ENCODE measurements at places on chromosomes 16 and 17.

GRCh38 chr17:77906377-77906871 lies 52.1 kb upstream of the TNRC6C start:
- DNase-seq, result no peak

DNA sequence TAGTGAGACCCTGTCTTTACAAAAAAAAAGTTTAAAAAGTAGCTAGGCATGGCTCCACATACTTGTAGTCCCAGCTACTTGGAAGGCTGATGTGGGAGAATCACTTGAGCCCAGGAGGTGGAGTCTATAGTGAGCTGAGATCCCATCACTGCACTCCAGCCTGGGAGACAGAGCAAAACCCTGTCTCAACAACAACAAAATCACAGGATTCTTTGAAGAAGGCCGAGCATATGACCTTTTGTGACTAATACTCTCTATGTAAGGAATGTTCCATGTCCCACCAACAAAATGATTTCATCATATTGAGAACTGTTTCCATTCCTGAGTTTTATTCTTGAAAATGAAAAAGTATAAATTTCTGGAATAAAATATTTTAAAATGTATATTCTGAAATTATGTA lies 58.9 kb upstream of the EFCAB3 start:
- no peak for DNase-seq

DNA sequence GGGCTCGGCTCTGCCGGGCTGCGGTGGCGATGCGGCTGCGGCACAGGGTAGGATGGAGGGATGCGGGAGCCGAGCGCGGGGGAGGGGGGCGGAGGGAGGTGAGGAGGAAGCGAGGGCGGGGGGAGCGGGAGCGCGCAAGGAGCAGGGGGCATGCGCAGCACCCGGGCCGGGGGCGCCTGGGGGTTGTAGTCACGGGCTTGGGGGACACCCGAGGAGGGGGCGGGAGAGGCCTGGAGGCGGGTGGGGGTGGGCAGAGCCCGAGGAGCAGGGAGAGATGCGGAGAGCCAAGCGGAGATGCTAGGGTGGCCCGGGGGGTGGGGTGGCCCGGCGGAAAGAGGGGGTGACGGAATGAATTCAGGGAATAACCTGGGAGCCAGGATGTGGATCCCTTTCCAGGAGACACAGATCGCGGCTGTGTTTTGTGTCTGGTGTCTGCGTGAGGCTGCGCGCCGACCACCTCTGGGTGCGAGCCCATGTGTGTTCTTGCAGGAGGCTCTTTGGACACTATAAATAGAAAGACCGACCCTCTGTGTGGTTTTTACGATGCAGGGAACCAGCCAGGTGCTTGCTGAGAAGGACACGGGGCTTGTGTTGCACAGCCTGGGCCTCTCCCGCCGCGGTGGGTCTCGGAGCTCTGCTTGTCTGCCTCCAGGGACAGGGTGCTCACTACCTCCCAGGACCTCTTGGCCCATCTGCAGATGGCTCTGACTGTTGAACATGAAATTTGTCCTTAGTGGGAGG lies at the start of gene STX1B:
STX1B (minus strand) TSS at position 54 of the 741 bp plus-strand sequence. CDS start 242 bp downstream, outside the sequence.
- no peak for DNase-seq

DNA sequence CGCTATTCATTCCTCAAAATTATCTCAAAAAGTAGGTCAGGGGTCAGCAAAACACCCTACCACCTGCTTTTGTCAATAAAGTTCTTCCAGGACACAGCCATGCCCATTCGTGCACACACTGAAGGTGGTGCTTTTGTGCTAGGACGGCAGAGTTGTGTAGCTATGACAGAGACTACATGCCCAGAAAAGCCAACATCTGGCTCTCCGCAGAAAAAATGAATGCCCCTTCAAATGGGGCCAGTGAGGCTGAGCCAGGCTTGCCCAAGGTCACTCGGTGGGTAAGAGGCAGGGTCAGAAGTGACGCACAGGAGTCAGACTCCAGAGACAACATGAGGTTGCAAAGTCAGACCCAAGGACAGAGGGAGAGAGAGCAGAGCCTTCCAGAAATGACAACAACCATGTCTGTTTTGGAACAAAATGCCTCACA lies 200.1 kb downstream of the XYLT1 start:
- no peak for DNase-seq

GRCh38 chr16:89601906-89602272 lies 11.6 kb upstream of the DPEP1 start:
- DNase-seq, result no peak

GRCh38 chr17:8253801-8254200 lies 4.7 kb downstream of the PFAS start:
- no peak for DNase-seq

DNA sequence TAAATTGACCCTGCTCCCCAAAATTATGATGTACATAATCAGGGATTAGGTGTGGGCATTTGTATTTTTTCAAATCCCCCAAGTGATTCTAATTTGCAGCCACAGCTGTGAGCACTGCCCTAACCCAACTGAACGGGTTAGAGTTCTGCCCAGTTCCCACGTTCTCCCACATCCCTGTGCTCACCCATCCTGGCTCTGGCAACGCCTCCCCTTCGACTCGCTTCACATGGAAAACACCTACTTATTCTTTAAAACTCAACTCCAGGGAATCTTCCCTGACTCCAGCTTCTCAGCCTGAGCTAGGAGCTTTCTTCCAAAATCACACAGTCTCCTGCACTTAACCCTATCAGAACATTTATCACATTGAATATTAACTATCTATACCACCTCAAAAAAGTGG lies 17.6 kb upstream of the C16orf82 start:
- DNase-seq, result no peak

DNA sequence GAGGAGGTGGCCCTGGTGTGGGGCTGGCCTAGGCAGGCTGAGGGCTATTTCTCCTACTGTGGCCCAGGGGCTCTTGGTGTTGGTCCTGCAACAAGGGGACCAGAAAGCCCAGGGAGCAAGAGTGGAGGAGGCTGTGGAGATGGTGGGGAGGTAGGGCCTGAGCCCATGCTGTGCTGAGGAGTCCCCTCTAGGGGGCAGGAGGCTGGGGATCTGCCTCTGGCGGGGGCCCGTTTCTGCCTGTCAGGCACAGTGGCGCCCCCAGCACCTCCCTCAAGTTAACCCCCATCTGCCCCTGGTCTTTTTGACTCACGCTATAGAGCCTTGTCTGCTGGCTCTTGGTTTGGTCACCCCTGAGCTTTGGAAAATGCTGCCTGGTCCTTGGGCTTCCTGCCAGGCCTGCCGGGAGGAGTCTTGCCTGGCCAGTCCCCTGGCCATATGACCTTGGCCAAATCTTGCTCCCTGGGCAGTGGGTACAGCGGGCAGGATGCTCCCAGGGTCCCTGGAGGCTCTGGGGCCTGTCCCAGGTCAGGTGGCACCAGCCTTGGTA lies 5.9 kb downstream of the BAIAP2 start:
- DNase-seq, result no peak

DNA sequence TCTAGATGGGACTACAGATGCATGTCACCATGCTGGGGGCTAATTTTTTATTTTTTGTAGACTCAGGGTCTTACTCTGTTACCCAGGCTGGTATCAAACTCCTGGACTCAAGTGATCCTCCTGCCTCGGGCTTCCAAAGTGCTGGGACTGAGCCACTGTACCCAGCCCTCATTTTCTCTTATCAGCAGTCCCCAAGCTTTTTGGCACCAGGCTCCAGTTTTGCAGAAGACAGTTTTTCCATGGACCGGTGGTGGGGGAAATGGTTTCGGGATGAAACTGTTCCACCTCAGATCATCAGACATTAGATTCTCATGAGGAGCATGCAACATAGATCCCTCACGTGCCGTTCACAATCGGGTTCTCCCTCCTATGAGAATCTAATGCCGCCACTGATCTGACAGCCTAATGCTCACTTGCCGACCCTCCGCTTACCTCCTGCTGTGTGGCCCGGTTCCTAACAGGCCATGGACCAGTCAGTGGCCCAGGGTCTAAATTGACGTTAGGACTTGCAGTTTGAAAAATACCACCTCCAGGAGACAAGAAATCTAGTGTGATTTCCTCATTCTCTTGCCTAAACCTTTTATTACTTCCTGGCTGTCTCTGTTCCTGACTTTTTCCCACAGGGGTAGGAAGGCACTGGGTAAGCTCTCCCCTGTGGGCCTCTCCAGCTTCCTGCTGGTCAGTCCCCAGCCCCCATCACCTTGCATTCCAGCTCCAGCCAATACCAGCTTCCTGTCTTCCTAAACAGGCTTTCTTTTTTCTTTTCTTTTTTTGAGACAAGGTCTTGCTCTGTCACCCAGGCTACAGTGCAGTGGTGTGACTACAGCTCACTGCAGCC lies 9.3 kb upstream of the CNP start:
- no peak for DNase-seq

GRCh38 chr16:86910161-86910769 lies 331.9 kb downstream of the FOXL1 start:
- DNase-seq, result no peak

DNA sequence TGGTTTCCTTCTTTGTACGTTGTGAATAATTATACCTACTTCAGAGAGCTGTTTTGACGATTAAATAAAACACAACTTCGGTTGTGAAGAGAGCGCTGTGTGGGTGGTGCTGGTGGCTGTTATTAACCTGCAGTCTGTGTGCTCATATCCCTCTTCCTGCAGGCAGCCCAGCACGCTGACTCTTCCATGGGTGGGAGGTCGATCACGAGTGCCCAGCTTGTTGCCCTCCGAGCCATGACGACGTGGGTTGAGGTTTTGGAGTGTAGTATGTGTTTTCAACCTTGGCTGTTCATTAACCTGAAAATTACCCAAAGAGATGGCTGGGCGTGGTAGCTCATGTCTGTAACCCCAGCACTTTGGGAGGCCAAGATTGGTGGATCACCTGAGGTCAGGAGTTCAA lies 11.3 kb upstream of the GCSH start:
- no peak for DNase-seq

DNA sequence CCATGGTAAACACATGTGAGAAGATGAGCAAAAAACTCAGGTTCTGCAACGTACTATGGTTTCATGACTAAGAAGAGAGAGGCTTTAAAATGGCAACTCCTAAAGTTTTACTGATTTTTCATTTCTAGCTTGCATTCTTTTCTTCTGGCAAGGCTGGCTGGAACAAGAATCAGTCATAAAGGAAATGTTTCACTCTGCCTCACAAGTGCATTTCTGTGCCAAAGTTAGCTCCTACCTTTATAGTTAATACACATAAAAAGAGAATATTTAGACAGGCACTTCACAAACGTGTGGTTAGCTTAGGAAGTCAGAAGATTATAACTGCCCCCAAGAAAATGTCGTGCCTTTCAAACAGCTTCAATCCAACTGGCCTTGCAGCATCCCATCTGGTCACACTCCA lies 417.1 kb upstream of the CDH11 start:
- no peak for DNase-seq

DNA sequence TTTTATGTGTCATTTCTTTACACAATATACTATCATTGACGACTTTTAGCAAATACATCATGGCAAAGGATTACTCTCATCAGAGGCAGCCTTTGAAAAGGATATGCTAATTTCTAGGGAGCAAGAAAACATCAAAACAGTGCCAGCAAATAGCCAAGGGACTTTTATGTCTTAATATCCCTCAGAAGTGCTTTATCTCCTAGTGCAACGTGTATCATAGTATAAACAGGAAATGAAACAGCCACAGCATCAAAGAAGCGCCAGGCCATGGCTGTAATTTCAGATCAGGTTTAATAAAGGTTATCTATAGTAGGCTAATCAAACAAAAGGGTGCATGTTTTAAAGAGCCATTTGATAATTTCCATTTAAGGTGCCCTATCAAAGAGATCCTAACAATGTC lies 159.9 kb downstream of the AXIN2 start:
- DNase-seq, result no peak

DNA sequence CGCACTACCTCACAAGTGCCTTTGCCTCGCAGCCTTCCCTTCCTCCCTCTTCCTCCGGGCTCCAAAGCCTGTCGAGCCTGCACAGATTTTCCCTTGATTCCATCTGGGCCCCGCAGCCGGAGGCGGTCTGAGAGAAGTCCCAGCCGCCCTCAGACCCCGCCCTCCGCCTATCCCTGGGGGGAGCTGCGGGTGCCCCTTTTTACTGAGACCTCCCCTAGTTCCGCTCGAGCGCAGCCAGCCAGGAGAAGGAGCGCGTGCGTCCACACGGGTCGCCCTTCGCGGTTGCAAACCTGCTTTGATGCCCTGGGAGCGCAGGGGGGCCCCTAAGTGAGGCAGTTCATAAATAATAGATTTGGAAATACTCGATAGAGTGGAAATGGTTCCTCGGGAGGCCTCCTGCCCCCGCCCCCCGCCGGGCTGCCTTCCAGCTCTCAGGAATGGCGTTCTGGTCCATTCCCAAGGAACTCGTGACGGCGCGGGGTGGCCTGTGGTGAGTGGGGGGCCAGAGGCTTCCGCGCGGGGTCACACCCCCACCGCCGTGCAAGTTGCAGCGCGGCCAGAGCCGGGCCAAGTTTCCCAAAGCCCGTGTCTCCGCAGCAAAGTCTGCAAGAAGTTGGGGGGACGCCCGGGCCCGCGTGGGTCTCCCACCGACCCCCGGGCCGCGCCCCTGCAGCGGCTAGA lies 610 bp downstream of the C16orf74 start:
- no peak for DNase-seq

- DNase-seq, result no peak
Measured at GRCh38 chr17:45824475-45824874, 20.2 kb upstream of the SPPL2C start.

- DNase-seq, result no peak
Measured at GRCh38 chr17:37726248-37726647, 18.6 kb downstream of the HNF1B start.

DNA sequence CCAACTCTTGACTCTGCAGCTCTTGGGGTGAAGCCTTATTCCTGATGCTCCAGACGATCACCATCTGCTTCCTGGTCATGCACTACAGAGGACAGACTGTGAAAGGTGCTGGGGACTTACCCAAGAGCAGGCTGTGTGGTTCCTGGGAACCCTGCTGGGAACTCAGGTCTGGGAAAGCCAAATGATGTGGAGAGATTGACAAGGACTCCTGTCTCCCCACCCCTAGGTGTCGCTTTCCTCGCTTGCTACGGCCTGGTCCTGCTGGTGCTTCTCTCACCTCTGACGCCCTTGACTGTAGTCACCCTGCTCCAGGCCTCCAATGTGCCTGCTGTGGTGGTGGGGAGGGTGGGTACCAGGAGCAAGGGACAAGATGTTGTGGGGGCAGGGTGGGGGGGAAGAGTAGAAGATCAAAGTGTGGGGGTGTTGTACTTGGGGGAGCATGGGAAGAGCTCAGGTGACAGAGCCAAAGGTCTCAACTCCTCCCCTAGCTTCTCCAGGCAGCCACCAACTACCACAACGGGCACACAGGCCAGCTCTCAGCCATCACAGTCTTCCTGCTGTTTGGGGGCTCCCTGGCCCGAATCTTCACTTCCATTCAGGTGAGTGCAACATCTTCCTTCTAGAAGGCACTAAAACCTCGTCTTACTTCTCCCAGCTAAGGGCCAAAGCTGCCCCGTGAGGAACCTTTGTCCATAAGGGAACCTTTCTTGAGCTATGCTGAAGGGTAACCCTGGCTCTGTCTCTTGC lies 3.0 kb downstream of the SOX15 start:
- DNase-seq, result no peak

- DNase-seq, result no peak
Measured at GRCh38 chr17:8192070-8192815, 2.3 kb upstream of the BORCS6 start.

DNA sequence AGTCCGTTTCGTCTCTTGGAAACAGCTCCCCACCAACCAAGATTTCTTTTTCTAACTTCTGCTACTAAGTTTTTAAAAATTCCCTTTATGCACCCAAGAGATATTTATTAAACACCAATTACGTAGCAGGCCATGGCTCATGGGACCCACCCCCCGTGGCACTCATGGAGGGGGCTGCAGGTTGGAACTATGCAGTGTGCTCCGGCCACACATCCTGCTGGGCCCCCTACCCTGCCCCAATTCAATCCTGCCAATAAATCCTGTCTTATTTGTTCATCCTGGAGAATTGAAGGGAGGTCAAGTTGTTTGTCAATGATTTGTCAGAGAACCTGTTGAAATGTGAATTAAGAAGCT lies 48.2 kb downstream of the IL21R start:
- no peak for DNase-seq

All from stimulated activated CD8-positive, alpha-beta memory T cell treated with anti-CD3 and anti-CD28 coated beads, Interleukin-4, amount 100 ng/mL, for 1 hour (primary cell).